ENCODE measurements at places on chromosomes 11 and 22. TPM values are rescaled to one million over a fixed set of nuclear protein-coding genes. Genes with fewer than 3 reads are reported as not detected.

KRTAP5-2 gene
- not detected for polyA plus RNA-seq

NEFH gene
- polyA plus RNA-seq: 343 TPM

SHISA8 gene
- not detected for polyA plus RNA-seq

HBE1 gene
- not detected for polyA plus RNA-seq

NLRP6 gene
- not detected for polyA plus RNA-seq

SERPING1 gene
- 24.1 TPM for polyA plus RNA-seq

CACNA1I gene
- polyA plus RNA-seq: 0.09 TPM

CTTN gene
- polyA plus RNA-seq: 26.9 TPM

RAG2 gene
- polyA plus RNA-seq: 0.98 TPM

IL10RA gene
- not detected for polyA plus RNA-seq

CPT1B gene
- polyA plus RNA-seq: 0.88 TPM

A4GALT gene
- polyA plus RNA-seq: not detected

TSPAN32 gene
- polyA plus RNA-seq: not detected

OR6T1 gene
- polyA plus RNA-seq: not detected

LUZP2 gene
- polyA plus RNA-seq: 5.1 TPM

TLCD5 gene
- polyA plus RNA-seq: 10.4 TPM

OR51E2 gene
- not detected for polyA plus RNA-seq

MOV10L1 gene
- 1.6 TPM for polyA plus RNA-seq

MAJIN gene
- 3.6 TPM for polyA plus RNA-seq

SCGB2A2 gene
- polyA plus RNA-seq: not detected

CEP126 gene
- 71.5 TPM for polyA plus RNA-seq

F2 gene
- polyA plus RNA-seq: not detected

Data from Purkinje cell (primary cell).